Forelimb muscle (tissue), 1 donor: ENCODE measurements at places on chromosomes 16 and 17.

DNA sequence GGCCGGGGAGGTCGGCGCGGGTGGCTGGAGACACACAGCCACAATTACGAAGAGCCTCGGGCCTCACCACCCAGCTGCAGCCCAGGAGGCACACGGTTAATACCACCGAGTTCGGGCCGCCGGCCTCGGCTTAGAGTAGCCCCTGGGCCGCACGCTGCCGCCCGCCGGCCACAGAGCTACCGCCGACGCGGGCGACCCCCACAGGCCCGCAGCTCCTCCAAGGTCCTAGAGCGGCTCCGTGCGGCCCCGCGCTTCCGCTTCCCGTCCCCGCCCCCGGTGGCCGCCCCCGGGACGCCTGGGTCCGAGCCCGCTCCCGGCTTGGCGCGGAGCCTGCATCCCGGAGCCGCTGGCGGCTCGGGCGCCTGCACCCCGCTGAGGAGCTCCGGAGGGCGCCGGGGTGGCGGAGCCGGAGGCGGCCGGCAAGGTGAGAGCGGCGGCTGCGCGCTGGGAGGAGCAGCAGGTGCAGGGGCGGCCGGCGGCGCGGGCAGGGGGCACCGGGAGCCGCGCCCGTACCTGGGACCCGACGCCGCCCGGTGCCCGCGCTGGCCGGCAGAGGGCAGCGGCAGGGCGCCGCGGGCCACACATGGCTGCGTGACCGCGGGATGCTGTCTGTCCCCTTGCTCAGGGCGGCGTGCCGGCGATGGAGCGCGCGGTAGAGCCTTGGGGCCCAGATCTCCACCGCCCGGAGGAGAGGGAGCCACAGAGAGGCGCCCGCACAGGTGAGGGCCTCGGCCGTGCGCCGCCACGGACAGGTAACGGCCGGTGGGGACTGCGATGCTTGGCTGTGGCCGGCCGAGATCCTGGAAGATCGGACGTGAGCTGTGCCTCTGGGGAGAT is at the start of gene ZNF48:
ZNF48 (plus strand) TSS at position 266 of the 837 bp plus-strand sequence; CDS start at position 641, 375 bp downstream.
- peak; percentile 84 for DNase-seq

GRCh38 chr16:55077266-55077665 is 146.6 kb downstream of the IRX5 start:
- no peak for DNase-seq

- DNase-seq = no peak
Observed at GRCh38 chr17:15311996-15312395, 29.4 kb downstream of the TEKT3 start.

DNA sequence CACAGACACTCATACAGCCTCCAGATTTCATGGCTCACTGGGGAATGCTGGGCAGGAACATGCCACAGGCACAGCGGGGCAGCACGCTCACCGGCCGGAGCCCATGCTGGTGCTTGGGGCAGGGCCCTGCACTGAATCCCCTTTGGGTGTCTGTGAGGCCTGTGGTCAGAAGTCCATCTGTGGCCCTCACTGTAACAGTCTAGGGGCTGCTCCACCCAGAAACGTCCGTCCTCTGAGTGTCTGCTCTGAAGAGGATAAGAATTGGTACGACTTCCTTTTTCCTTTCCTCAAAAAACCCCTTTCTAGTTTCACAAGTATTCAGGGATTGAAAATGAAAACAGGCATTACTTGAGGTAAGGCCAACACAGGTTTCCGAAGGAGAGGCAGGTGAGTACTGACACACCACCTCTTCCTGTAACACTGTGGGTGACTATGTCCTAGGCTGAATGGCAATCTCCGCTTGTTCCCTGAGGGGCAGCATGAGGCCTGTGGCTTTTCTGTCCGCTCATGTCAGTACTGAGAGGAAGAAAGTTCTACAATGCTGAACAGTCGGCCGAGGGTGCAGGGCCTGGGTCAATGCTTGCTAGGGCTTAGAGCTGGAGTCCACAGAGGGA is 42.5 kb downstream of the TMEM11 start:
- no peak for DNase-seq

GRCh38 chr16:55508941-55509931 is at the start of gene LPCAT2:
LPCAT2 (plus strand) TSS chr16:55509072; CDS start chr16:55509182, 110 bp downstream.
- peak; percentile 67 for DNase-seq

DNA sequence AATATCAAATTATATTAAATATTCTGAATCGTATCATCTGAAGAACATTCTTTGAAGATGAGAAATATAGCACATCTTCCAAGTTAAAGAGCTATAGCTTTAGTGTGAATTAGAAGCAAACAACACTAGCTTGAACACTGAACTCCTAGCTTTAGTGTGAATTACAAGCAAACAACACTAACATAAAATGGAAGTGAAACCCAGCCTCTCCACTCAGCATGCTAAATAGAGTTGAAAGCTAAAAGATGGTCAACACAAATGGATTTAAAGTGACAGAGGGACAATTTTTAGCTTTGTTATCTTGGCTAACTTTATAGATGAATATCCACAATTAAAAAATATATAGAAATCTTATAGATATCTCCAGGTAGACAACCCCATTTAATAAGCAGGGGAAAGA is 4.5 kb upstream of the KIF2B start:
- DNase-seq = no peak

- no peak for DNase-seq
Observed at GRCh38 chr16:66262253-66263167, 104.0 kb upstream of the CDH5 start.

- DNase-seq = no peak
Observed at GRCh38 chr17:34645594-34645993, 66.2 kb downstream of the TMEM132E start.

GRCh38 chr17:78923660-78924453 is 1.3 kb downstream of the TIMP2 start:
- DNase-seq = no peak

GRCh38 chr17:28948873-28949184 is 2.5 kb downstream of the PHF12 start:
- DNase-seq = no peak

DNA sequence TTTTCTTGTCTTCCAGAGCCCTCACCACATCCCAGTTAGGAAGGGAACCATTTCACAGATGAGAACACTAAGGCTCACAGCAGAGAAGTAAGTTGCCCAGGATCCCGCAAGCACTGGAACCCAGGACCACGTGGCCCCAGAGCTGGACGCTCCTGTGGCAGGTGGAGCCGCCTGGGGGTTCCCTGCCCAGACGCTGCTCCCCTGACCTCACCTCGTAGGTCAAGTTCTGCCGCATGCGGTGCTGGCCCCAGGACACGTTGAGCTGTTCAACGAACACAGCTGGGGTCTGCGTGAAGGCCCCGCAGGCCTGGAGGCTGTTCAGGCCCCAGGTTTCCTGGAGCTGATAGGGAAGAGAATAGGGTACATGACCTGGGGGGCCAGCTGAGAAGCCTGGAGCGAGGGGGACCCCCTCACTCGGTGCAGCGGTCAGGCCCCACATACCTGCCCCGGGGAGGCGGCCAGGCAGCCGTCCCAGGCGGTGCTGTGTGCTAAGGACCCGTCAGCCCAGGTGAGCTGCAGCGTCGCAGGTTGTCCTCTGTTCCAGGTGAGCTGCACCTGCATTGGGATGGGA is 54.1 kb downstream of the RMI2 start:
- no peak for DNase-seq

DNA sequence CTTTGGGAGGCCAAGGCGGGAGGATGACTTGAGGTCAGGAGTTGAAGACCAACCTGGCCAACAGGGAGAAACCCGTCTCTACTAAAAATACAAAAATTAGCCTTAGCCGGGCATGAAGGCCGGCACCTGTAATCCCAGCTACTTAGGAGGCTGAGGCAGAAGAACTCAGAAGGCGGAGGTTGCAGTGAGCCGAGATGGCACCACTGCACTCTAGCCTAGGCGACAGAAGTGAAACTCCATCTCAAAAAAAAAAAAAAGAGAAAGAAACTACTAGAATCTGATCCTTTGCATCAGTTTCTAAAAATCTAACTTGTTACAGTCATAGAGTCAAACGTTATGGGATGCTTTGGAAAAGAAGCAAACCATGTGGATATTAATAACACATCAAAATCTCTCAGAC is 1.6 kb upstream of the PECAM1 start:
- DNase-seq = no peak

- no peak for DNase-seq
Observed at GRCh38 chr16:3019594-3020246, 448 bp upstream of the TNFRSF12A start.

DNA sequence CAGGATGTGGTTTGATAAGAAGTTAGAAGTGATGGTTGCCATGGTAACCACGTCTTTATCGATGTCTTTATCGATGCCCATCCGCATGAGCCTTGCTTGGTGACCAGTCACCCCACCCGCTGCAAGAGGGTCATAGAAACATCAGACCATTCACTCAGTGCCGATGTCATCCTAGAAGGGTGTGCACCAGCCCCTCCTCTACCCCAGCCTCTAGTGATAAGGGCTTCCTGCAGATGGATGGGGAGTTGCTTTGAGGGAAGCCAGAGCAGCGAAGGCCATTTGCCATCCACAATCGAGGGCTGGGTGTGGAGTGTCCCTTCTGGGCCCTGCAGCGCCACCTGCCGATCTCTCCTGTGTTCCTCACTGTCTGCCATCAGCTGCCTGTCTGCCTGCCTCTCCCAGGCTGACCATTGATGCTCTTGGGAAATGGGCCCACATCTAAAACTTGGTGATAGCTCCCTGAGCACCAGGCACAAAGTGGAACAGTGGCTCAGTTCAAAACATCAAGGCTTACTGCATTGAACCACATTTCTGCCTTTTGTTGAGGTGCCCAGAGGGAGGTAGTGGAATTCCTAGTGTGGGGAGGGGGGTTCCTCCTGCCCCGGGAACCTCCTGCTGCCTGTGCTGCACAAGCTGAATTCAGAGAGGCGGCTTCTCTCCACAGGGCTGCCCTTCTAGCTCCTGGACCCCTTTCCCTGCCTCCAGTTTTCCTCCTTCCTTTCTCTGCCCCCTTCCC is 8.9 kb downstream of the CALB2 start:
- no peak for DNase-seq

- DNase-seq = no peak
Observed at GRCh38 chr16:12027558-12028287, 51.2 kb downstream of the SNX29 start.

DNA sequence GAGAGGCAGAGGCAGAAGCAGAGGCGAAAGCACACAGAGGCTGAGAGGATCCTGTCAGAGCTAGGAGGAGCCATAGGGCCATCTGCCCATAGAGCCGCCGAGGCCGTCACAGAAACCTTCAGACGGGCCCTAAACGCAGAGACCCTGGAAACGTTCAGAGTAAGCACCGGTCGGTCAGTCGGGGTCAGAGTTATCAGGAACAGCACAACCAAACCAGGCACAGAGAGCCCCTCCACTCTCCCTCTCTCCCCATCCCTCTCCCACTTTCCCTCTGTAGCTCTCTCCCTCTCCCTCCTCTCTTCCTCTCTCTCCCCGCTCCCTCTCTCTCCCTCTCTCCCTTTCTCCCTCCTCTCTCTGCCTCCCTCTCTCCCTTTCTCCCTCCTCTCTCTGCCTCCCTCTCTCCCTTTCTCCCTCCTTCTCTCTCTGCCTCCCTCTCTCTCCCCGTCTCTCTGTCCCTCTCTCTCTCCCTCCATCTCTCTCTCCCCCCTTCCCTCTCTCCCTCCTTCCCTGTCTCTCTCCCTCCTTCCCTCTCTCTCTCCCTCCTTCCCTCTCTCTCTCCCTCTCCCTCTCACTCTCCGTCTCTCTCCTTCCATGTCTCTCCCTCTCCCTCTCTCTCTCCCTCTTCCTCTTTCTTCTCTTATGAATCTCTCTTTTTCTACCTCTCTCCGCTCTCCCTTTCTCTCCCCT is 138.9 kb downstream of the C16orf95 start:
- peak; percentile 29 for DNase-seq

GRCh38 chr16:48318630-48319029 is 66.6 kb downstream of the SIAH1 start:
- peak; percentile 20 for DNase-seq

DNA sequence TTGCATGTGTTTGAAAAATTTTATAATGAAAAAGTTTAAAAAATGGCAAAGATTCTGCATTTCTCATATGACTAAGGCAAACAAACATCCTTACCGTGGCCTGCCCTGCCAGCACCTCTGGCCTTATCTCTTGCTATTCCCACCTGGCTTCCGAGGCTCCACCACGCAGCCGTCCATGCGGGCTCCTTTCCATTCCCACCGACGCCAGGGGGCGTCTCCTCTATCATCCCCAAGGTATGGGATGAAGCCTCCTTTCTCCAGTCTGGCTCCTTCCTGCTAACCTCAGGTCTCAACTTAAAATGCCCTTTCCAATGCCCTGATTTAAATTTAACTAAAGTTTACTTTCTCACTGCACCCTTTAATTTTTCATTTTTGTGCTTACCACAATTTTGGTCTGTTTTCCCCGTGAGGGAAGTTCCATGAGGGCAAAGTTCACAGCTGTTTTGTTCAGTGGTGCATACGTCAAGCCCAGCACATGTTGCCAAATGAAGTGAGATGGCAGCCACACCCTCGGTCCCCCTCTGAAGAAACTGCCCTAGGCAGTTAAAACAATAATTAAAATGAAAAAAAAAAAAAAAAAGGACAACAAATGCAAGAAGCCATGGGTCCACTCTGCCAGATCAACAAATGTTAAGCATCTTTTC is 13.3 kb upstream of the SDK2 start:
- no peak for DNase-seq

GRCh38 chr16:22874394-22874793 is 60.4 kb downstream of the HS3ST2 start:
- no peak for DNase-seq

DNA sequence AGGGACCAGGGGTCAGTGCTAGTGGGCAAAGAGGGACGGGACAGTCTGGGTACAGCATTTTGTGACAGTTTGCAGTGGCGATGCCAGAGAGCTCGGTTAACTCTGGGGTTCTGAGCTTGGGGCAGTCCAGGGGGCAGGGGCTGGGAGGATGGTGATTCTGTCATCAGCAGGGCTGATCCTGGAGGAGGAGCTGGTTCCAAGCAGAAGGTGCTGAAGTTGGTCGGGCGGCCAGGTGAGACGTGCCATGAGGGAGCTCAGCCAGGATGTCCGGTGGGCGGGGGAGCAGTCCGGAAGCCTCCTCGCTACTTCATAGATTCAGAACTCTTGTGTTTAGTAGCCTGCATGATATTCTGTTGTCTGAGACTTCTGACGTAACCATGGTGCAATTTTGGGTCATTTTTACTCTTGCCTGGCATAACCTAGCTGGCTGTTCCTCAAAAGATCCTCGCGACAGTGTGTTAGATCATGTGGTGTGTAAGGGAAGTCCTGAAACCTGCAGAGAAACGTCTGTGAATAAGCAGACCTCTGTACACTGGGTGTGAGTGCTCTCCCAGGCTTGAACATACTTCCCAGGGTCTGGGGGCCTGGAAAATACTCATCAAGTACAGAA is 122.0 kb downstream of the CLEC16A start:
- DNase-seq = no peak
